Coronary artery (tissue), 2 donors: ENCODE measurements at places on chromosomes 3 and 15.

DNA sequence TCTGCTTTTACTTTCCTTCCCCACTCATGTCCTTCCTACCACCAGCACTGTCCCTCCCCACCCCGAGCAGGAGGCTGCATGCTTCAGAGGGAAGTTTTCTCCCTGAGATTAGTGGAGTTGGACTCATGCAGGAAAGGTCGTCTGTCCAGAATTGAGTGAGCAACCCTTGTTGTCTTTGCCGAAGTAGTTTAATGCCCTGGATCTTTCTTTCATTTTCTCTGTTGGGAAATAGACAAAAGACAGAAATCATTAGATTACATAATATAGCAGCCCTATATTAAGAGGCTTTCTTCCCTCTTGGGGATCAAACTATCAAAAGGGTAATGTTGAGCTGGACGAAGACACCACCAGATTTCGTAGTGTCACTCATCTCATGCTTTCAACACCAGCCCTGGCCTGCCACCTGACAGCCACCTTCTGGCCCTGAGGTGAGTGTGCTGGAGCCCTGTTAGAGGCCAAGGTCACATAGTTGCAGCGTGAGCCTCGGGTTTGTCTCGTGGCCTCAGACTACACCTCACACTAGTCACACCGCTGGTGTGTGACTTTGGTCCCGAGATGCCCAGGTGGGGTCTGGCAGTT lies 231.0 kb downstream of the ITPR1 start:
- DNase-seq = no peak

- no peak for DNase-seq
Measured at GRCh38 chr3:104178680-104179079, 1188.0 kb upstream of the ALCAM start.

GRCh38 chr15:31230630-31231485 lies 95.8 kb upstream of the KLF13 start:
- no peak for DNase-seq

GRCh38 chr15:39574427-39574826 lies 6.5 kb upstream of the THBS1 start:
- DNase-seq = no peak

DNA sequence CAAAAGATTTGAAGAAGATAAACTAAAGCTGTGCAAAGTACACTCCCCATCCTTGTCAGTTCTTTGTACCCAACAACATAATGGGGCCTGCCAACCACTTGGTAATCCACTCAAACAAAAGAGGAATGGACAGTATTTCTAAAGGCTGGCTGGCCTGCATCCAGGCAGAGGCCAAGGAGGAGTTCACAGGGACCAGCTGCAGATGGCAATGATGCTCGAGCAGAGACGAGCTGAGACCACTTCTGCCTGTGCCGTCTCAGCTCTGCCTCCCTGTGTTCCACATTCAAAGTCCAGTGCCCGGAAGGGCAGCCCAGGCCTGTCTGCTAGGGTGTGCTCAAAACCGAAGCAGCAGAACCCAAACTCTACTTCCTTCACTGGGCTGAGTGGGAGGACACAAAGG lies 14.3 kb downstream of the CXCR6 start:
- no peak for DNase-seq
